ENCODE measurements at places on chromosomes 12 and 14.

DNA sequence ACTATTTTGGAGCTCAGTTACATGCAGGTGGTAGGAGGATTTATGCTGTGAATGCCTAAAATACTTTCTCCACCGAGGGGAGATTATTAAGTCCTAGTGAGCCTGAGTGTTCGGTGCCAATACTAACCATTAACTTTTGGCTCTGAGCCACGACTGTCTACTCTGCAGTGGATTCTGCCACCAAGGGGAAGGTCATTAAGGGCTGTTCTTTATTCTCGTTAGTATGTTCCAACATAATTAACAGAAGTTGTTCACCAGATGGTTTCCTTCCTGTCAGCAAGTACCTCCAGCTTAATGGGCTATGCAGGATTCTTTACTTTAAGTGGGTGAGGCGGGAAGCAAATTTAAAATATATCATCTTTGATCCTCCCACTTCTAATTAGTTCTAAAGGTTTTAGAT lies 326.3 kb downstream of the BMP4 start:
- no peak for DNase-seq

DNA sequence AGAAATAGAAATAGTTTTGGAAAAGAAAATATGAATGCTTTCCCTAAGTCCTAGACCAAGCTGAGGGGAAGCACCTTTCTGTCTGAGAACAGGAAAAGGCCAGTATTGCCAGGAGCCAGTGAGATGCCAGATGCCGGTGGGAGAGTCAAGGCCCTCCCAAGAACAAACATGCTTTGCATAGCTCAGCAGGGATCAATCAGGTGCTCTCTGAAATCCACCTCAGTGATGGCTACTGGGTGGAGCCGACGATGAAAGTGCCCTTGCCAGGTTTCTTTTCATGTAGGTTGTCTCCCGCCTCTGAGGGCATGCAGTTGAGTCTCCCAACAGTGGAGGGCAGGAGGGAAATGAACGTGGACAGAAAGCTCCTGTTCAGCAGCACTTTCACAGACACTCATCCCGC lies 28.3 kb downstream of the DEGS2 start:
- DNase-seq: no peak

GRCh38 chr12:68534108-68534507 lies 76.6 kb upstream of the RAP1B start:
- DNase-seq: no peak

- DNase-seq: no peak
Observed at GRCh38 chr14:93926245-93926872, 785 bp upstream of the FAM181A start.

DNA sequence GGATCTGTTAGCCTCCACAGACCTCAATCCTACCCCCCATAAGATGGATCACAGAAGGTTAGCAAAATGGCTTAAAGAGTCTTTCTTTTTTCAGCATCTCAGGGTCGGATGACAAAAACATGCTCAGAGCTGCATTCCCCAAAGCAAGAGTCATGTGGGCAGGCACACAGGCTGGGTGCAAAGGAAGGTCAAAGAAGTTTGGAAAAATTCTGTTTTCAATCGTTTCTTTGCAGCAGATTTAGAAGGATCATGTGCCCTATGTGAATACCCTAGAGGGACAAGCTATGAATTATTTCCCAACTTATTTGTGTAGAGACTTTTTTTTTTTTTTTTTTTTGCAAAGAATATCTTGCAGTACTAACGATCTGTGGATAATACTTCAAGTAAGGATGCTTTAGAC lies 845.4 kb downstream of the VRK1 start:
- DNase-seq: no peak

- no peak for DNase-seq
Observed at GRCh38 chr14:26200687-26201086, 397.1 kb downstream of the NOVA1 start.

GRCh38 chr12:72790273-72790672 lies 518.1 kb downstream of the TRHDE start:
- DNase-seq: no peak
